ENCODE measurements at places on chromosomes 6 and 20.

GRCh38 chr6:90502866-90503407 lies 83.9 kb downstream of the MAP3K7 start:
- DNase-seq = no peak

GRCh38 chr6:47308552-47309290 lies 984 bp downstream of the TNFRSF21 start:
- DNase-seq = peak; percentile 46

DNA sequence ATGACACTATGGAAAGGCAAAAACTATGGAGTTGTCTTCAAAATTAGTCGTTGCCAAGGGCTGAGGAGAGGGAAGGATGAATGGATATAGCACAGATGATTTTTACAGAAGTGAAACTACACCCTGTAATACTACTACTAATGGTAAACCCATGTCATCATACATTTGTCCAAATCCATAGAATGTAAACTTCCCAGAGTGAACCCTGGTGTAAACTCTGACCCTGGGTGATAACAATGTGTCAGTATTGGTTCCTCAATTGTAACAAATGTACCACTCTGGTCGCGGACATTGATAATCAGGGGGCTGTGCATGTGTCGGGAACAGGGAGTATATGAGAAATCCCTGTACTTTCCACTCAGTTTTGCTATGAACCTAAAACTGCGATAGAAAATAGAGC lies 72.2 kb downstream of the CNBD2 start:
- no peak for DNase-seq

GRCh38 chr6:16388488-16388887 lies 150.1 kb downstream of the GMPR start:
- no peak for DNase-seq

DNA sequence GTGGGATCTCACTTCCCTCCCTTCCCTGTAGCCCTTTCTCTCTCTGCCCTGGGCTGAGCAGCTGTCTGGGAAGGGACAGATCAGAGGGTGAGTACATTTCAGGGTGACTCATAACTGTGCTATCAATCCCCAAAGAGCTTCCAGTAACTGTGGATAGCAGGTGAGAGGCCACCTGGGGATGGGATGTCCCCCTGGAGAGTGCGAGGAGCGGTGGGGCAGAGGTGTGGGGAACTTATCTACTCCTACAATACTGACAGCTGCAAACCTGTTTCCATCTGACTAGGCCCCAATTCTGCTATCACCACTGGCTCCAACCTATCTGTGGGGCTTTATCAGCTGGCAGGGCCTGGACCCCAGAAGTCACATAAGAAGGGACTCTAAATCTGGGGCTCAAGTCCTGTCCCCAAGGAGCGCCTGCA lies 32.6 kb downstream of the KCNK5 start:
- no peak for DNase-seq

DNA sequence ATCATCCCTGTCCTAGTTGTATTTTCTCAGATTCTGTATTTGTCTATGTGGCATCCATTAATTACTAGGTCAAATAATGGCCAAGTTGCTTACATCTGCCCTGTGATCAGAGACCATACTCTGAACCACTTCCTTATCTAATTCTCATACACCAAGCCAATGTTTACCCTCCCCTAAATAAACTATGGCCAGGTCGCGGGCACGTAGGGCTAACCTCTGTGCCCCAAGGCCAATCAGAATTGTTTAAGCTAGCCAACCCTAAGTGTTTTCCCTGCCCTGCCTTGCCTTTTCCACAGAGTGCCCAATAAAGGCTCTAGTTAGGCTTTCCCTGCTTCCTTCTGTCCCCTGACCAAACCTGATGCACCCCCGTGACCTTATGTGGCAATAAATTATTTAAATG lies 2.8 kb upstream of the CALHM4 start:
- DNase-seq = no peak

- no peak for DNase-seq
Measured at GRCh38 chr20:20489054-20489453, 121.2 kb downstream of the INSM1 start.

DNA sequence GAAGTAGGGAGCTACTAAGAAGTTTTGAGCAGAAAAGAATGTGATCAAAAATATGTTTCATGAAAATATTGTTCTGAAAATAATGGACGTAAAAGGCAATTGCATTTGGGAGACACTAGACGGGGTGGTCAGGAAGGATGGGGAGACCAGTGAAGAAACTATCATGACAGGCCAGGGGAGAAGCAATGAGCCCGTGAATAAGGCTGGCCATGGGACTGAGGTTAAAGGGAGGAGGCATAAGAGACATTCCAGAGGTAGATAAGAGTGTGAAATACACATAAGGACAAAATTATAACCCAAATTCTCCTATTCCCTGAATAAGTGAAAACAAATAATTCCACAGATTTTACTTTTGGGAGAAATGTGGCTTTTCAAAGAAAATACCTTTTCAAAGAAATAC lies 51.7 kb downstream of the MARCKS start:
- DNase-seq = no peak

DNA sequence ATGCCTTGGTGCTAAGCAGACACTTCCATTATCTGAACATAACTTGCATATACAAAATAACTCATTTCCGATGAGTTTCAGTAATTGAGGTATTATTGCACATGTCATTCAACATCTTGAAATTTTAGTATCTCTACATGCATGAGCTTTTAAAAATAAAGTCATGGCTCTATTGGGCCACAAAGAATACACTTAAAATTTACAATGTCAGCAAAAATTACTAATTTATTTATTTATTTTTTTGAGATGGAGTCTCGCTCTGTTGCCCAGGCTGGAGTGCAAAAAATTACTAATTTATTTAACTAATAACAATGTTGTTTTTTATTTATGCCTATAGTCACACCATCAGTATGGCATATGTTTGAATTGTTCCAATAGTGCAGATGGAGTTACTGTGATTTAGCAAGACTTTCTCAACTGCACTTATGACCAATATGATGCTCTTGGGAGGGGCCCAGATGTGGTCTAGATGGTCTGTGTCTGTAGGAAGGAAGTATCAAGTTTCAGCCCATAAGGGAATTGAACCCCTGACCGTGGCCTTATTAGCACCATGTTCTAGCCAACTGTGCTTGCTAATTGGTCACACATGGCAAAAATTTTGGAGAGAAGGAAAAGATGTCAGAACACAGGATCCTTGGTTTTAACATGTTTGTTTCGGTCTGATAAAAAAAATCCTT lies 370.7 kb upstream of the TSHZ2 start:
- DNase-seq = no peak

- no peak for DNase-seq
Measured at GRCh38 chr6:32554116-32554965, 24.3 kb upstream of the HLA-DRB5 start.

Measured in NCI-H748 treated with DMSO at 0.1 percent for 48 hours (cell line).